Large intestine (tissue), 12 donors: ENCODE measurements at places on chromosomes 6 and 20.

GRCh38 chr20:35305682-35306556 lies 13.7 kb upstream of the FAM83C start:
- peak; percentile 93 for DNase-seq

DNA sequence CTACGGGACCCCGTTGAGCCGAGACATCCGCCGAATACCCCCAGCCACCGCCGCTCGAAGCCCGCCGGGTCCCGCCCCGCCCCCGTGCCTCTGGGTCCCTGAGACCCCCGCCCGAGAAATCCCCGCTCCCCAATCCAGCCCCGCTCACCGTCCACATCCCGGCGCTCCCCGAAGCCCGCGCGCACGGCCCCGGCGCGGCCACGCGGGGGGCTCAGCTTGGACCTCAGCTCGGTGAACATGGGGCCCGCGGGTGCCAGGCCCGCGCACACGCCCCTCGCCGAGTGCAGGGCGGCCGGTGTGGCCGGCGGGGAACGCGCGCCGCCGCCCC lies 249 bp downstream of the SAMD10 start:
- DNase-seq: no peak

- peak; percentile 35 for DNase-seq
Measured at GRCh38 chr20:51639206-51639832, 96.8 kb upstream of the NFATC2 start.

GRCh38 chr6:106090001-106090400 lies 3.9 kb downstream of the PRDM1 start:
- no peak for DNase-seq

- no peak for DNase-seq
Measured at GRCh38 chr6:830667-831327, 137.9 kb upstream of the EXOC2 start.

- no peak for DNase-seq
Measured at GRCh38 chr6:19692506-19693298, 144.5 kb upstream of the ID4 start.

DNA sequence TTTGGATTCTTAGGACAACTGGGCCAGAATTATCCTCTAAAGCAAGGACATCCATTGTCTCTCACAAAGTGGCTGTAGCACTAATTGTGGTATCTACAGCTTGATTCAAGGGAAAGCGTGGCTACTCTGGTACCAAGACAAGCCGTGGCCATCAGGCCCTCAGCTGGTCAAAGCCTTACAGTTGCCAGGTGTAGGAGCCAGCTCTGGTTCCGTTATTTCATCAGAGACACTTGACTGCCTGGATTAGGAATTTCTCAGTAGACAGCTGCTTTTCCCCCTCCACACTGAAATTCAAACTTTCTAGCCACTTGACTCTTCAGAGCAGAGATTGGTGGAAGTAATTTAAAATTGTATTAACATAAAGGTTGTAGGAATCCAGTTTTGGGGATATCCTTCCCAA lies 104.2 kb downstream of the ANKS1A start:
- DNase-seq: no peak

DNA sequence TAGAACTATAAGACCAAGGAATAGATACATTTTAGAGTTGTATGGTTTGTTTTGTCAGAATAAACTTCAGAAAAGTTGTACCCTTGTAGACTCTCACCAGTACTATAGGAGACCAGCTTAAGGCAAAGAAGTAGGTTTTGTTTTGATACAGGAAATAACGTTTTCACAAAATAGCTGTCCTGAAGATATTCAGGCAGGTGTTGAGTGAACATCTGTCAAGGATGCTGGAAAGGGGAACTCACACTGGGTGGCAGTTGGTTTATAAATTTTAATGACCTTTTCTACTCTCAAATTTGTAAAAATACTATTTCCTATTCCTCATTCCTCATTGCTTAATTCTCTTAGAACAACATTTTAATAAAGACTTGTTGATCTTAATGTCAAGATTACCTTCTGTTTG lies 174.0 kb upstream of the MAN1A1 start:
- DNase-seq: no peak

DNA sequence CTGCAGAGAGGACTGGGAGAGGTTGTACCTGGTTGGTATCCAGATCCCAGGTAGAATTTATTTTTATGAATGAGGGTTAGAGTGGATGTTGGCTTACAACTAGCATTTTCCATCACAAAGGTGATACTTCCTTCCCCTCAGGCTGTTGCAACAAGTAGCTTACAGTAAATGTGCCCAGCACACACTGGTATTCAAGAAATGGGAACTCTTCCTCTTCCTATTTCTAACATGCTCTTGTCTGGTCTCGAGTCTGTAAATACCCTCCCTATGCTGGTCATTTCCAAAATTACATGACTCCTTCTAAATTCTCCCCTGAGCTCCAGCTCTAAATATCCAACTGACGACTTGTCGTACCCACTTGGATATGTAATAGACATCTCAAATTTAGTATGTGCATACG lies 90.1 kb upstream of the FOXC1 start:
- no peak for DNase-seq

DNA sequence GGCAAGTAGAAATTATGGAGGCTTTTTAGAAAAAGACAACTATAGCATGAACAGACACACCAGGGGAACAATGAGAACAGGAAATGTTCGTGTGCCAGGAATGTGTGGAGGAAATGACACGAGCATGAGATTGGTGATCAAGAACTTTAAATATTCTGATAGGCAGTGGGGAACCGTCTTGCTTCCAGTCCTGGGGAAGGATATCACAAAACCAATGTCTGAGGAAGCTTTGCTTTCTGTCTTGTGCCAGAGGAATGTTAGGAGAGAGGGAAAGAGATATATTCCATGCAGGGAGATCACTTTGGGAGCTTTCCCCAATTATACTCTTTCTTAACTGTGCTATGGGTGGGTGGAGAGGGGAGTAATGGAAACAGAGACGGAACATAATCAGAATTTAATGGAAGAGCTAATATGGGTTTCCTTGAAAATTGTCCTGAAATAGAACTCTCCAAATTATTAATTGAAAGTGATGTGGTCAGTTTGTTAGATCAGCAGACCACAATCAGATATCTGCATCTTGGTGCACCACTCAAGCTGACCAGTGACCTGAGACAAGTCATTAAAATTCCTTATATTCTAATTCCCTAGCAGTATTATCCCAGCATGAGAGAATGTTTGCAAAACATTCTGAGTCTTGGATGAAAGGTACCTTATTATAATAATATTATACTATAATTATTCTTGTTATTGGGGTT lies 178.2 kb downstream of the SOX4 start:
- no peak for DNase-seq

GRCh38 chr6:56713254-56713672 lies 70.6 kb upstream of the DST start:
- DNase-seq: peak; percentile 52

DNA sequence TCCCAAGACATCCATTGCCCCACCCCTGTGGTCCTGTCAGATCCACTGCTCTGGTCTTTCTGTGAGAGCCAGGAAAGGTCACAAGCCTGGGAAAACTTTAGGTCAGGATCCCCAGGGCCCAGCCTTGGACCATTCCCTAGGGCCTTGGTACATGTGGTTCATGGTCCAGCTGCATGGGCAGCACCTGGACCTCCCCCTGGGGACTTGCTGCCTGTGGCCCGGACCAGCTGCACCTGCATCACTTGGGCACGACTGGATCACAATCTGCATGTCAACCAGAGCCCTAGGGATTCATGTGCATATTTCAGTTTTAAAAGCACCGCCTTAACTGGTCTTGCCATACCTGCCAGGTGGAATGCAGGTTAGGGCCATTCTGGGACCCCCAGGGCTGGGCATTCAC lies 44.3 kb upstream of the MC3R start:
- DNase-seq: no peak

DNA sequence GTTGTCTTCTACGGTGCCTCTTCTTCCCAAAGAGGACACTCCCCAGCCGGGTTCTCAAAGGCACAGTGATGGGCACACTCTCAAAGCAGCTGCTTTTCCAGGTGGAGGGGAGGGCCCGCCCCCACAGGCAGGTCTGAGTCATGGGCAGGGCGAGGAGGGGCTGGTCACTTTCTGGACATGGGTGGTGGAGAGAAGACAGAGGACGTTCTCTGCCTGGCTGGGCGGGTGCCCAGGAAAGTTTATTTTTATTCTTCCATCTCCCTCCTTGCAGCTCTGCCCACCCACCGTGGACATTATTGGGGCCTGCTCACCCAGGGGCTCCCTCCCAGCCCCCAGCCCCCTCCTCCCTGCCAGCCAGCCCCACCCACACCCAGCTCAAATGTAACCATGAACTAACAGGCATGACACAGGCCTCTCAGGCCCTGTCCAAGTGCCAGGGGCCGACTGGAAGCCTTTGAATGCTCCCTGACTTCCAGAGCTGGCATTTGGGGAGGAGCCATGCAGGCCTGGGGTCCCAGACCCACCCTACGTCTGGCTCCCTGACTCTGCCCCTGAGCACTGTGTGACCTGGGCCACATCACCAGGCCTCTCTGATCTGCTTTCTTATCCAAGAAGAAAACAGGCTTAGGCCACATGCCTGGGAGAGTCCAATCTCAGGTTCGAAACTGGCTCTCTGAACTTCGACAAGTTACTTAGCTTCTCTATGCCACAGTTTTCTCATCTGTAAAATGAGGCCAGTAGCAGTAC lies 8.0 kb downstream of the TGM2 start:
- no peak for DNase-seq

DNA sequence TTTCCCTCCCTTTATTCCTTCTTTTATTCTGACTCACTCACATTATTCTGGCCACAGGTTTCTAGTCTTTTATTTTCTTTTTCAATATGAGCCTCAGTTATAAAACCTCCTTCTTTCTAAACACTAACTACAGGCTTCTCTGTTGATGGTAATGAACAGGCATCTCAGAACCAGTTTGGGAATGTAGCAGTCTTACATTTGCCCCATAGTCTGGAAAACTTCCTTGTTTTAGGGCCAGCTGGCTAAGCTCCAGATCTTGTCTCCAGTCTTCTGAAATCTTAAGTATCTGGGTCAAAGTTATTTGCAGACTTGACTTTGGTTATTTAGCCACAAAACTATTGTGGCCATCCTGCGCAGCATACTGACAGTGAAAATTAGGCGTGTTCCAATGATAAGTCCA lies 97.0 kb upstream of the MAN1A1 start:
- no peak for DNase-seq
